Stromal cell of bone marrow (primary cell): ENCODE measurements at places on chromosomes 7 and 10.

- DNase-seq = no peak
Observed at GRCh38 chr7:111638078-111638477, 75.8 kb upstream of the IMMP2L start.

DNA sequence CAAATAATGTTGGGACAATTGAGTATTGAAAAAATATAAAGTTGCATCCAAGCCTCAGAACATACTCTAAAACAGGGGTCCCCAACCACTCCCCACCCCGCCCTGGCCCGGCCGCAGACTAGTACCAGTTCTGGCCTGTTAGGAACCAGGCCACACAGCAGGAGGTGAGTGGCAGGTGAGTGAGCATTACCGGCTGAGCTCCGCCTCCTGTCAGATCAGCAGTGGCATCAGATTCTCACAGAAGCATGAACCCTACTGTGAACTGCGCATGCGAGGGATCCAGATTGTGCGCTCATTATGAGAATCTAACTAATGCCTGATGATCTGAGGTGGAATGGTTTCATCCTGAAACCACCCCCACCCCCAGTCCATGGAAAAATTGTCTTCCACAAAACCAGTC lies 19.4 kb downstream of the HIPK2 start:
- no peak for DNase-seq

- peak; percentile 68 for DNase-seq
Observed at GRCh38 chr7:121994625-121995410, 121.9 kb downstream of the PTPRZ1 start.

DNA sequence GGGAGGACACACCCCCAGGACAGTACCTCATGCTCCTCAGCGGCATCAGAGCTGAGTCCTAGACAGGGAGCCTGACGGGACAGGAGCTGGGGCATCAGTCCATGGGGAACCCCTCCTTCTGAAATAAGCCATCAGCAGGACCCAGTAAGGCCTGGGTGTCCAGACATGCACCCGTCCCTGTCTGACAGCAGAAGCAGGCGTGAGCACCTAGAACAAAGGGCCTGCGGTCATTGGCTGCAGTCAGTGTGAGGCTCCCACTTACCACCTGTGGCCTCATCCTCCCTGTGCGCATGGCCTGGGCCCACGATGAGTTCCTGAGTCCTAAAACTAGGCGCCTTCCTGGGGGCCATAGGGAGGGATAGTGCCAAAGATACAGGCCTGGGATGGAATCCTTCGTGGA lies 484.7 kb downstream of the PTPRN2 start:
- DNase-seq = no peak

DNA sequence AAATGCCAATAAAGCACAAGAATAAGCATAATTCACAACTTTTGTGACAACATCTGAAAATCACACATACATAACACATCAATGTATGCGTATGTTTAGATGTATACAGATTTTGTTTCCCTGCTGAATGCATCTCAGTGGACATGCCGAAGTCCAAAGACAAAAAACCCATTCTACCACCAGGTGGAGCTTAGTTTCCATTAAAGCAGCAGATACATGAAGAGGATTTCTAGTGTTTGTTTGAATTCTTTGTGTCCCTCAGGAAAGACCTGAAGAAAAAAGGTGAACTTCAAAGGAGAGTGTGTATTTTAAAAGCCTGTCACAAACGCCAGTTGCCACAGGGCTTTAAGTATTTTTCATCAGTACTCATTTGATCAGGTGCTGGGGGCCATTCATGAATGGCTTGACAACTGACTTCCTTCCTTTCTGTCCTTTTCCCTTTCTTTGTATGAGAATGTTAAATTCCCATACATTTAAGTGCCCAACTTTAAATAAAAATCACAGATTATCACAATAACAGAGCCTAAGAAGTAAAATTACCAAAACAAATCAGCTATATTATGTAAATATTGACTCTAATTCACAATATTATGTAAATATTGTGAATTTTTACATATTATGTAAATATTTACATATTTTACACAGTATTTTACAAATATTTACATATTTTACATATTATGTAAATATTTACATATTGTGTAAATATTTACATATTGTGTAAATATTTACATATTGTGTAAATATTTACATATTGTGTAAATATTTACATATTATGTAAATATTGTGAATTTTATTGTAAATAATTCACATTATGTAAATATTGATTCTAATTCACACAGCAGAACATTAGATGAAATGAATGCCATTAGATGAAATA lies 343.0 kb downstream of the CRPPA start:
- no peak for DNase-seq

DNA sequence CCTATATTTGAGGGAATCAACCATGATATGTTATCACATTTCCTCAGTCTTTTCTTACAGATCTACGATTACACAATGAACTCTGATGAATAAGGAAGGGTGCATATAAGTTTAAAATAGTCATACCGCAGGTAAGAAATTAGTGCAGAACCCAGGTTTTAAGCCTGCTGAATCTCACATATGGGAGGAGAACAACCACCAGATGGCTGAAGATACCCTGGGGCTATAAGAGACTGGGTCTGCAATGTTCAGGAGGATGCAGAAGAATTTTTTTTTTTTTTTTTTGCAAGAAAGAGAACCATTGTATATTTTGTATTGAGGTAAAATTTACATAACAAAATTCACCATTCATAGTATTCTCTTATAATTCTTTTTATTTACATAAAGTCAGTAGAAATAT lies 372.3 kb upstream of the MYO3A start:
- no peak for DNase-seq

- DNase-seq = no peak
Observed at GRCh38 chr10:21509341-21510240, 15.9 kb downstream of the SKIDA1 start.

DNA sequence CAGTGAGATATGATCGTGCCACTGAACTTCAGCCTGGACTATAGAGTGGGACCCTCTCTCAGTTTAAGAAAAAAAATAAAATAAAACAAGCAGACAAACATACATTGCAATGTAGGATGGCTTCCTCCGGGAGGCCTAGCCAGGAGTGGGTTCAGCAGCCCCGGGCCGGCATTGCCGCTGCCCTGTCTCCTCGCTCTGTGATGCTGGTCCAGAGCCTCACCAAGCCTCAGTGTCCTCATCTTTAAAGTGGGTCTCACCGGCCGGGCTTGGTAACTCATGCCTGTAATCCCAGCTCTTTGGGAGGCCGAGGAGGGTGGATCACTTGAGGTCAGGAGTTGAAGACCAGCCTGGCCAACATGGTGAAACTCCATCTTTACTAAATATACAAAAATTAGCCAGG lies 71.6 kb downstream of the PTPRE start:
- DNase-seq = no peak

GRCh38 chr10:80472234-80473095 lies 18.4 kb downstream of the TSPAN14 start:
- DNase-seq = peak; percentile 68

DNA sequence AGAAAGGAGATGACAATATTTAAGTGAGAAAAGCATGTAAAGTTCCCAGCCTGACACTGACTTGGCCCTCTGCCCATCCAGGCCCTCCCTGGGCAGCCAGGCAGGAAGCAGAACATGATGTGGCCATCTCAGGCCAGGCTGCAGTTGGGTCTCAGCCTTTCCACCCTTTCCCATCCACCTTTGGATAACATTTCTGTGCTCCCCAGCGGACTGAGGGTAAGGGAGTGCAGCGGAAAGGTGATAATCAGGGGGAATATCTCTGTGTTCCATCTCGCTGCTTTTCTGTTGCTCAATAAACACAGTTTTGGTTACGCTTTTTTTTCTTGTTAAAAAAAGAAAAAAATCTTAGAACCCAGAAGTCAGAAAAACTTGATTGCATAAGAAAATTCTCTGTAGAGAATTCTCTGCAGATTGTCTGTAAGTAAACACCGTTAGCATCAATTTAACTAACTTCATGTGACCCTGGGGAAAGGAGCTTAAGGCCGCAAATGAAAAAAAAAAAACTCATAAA lies 37.2 kb upstream of the TARP start:
- no peak for DNase-seq

GRCh38 chr10:94172332-94172731 lies 178.6 kb downstream of the PLCE1 start:
- DNase-seq = no peak

- peak; percentile 68 for DNase-seq
Observed at GRCh38 chr7:107972075-107972482, 30.9 kb downstream of the LAMB1 start.

- DNase-seq = no peak
Observed at GRCh38 chr10:114304571-114305421, 65.7 kb downstream of the VWA2 start.

- no peak for DNase-seq
Observed at GRCh38 chr7:36161996-36162395, 8.9 kb downstream of the EEPD1 start.

DNA sequence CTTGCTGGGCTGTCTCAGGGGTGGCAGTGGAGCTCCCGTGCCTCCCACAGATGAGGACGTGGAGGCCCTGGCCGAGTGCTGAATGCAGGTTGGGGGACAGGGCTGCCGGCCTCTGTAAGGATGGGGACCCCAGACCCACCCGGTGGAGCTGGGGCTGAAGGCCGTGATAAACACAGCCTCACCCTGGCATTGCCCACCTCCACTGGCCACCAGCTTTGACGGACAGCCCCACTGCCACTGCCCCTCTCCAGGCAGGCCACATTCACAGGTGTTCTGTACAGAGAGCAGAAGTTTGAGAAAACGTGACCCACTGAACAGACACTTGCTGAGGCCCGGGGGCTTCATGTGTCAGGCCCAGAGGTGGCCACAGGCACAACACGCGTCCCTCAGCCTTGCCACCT lies 126.2 kb downstream of the LHPP start:
- DNase-seq = no peak

- no peak for DNase-seq
Observed at GRCh38 chr10:13056456-13057077, 43.4 kb upstream of the OPTN start.
